Thoracic aorta (tissue), 2 donors: ENCODE measurements at places on chromosomes 7 and 10.

GRCh38 chr7:10940704-10941355, 32.8 kb upstream of the PHF14 start:
- DNase-seq = no peak

GRCh38 chr10:32210306-32211045, 136.5 kb downstream of the EPC1 start:
- DNase-seq = no peak

DNA sequence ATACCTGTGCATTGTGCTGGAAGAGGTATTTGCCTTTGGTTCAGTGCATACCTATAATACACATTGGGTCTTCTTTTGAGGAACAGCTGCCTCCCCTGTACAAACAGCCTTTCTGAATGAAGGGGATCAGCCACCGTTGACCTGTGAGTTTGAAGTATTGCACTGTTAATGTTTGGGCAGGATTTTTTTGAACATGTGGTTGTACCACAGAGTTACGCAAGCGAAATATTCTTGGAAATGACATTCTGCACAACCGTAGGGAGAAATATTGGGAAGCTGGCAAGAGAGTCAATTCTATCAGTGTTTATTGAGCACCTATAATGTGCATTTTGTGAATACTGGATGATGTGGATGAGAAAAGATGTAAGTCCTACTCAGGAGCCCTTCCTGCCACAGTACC, 270.6 kb downstream of the AUTS2 start:
- DNase-seq = no peak

GRCh38 chr7:28329661-28330363, 82.5 kb upstream of the CREB5 start:
- no peak for DNase-seq

DNA sequence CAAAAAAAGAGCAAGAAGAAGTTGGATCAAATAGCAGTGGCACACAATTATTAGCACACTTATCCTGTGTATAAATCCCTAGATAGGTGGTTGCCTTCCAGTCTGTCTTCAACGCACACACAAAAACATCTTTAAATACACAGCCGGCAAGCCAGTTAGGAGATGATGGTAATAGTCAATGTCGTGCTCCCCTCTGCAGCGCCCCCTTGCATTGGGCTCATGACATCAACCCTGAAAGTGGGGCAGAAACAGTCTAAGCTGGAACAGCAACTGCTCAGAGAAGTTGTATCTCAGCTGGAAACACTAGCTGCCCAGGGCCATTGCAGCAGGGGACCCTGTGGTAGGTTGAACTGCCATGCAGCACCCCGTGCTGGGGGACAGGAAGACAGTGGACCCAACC, 179.5 kb upstream of the YAE1 start:
- no peak for DNase-seq

DNA sequence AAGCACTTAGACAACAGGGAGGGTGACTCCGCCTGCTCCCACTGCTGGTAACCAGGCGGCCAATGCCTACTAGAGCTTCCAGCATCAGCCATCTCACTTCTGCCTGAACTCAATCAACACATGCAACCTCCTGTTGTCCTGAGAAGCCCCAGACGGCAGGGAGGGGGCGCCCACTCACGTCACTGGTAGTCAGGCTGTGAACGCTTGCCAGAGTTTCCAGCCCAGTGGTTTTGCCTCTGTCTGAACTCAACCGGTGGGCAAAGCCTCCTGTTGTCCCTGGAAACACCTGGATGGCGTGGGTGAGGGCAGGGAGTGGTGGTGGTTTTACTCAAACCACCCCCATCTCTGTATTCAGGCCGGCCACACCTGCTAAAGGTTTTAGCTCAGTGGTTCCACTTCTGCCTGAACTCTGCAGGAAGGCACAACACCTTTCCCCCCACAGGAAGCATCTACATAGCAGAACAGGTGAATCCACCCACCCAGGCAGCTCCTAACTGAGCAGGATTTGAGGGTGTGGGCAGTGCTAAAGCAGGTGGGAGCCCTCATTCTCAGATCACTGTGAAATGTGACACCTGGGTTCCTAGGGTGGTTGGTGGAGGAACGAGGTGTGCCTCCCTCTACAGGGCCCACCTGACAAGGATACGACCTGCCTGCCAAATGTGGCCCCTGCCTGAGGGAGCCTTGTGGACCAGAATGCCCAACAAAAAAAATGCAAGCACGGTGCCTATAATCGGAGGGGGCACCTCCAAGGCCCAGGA, 563.0 kb upstream of the SEMA3D start:
- DNase-seq = no peak

DNA sequence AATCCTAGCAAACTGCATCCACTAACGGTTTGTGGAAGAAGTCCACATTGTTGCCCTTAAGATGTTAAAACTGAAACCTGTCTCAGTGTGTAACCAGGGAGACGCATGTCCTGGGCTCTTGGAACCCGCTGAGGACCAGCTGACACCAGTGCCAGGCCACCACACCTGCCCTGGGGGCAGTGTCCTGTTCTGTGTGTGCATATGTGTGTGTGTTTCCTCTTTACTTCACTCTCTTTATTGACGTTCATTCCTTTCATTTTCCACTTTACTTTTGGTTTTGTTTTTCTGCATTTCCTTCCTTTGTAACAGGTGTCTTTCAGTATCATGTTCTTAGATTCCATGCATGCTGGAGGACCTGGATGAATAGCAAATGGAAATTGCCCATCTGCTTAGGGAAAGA, 83.8 kb downstream of the TEX36 start:
- no peak for DNase-seq
